AG08395 (cell line): ENCODE measurements at places on chromosomes 2 and 18.

DNA sequence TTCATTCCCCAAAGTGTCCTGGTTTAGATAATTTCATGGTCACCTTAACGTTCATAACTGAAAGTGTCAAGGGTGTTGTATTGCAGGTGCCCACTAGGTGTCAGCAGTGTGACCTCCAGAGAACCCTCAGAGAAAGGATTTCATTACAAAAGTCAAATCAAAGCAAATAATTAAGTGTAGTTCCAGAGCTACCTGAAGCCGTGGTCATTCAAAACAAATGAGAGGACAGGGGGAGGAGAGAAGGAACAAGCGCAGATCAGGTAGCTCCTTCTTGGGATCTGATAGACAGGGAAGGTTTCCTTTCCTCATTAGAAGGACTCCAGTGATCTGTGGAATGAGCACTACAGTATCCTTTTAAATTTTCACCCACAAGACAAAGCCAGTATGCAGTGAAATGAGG lies at the start of gene SLC9A4:
SLC9A4 (plus strand) TSS at position 207 of the 400 bp plus-strand sequence. CDS start 534 bp downstream, outside the sequence.
- peak; percentile 53 for DNase-seq

- DNase-seq, result no peak
These were observed 86.0 kb downstream of the CAPN13 start for GRCh38 chr2:30721241-30721640.

- DNase-seq, result no peak
These were observed 43.1 kb downstream of the CYRIA start for GRCh38 chr2:16622399-16622968.

- DNase-seq, result no peak
These were observed 5.8 kb upstream of the ANTXR1 start for GRCh38 chr2:69007169-69007568.

GRCh38 chr18:54877076-54877475 lies 48.8 kb downstream of the RAB27B start:
- DNase-seq, result no peak

GRCh38 chr2:212539072-212539880 lies 674 bp upstream of the ERBB4 start:
- peak; percentile 52 for DNase-seq

- no peak for DNase-seq
These were observed 254.4 kb downstream of the ETAA1 start for GRCh38 chr2:67651565-67651964.

DNA sequence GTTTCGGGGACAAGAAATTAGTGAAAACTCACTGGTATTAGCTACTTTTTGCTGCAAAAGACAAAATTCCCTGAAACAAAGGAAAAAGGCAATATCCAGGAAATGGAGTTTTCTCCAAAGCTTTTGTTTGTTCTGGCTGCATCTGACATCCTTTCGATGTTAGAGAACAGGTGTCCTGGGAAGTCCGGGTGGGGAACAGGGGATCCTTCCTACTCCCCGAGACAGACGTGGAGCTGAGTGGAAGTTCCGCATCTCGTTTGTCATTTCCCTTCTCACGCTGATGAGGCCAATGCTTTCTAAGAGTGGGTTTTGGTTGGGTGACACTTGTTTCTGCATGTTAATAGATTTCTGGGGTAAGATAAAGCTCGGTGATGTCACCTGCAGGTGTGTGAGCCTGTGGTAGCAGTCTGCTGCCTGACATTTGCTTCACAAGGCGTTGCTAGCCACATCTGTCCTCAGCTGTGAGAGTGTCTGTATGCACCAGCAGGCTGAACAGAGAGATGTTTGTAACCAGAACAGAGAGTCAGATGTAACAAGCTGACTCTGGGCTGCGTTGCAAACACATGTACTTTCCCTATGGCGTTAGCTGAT lies 125.9 kb downstream of the ACOXL start:
- no peak for DNase-seq

DNA sequence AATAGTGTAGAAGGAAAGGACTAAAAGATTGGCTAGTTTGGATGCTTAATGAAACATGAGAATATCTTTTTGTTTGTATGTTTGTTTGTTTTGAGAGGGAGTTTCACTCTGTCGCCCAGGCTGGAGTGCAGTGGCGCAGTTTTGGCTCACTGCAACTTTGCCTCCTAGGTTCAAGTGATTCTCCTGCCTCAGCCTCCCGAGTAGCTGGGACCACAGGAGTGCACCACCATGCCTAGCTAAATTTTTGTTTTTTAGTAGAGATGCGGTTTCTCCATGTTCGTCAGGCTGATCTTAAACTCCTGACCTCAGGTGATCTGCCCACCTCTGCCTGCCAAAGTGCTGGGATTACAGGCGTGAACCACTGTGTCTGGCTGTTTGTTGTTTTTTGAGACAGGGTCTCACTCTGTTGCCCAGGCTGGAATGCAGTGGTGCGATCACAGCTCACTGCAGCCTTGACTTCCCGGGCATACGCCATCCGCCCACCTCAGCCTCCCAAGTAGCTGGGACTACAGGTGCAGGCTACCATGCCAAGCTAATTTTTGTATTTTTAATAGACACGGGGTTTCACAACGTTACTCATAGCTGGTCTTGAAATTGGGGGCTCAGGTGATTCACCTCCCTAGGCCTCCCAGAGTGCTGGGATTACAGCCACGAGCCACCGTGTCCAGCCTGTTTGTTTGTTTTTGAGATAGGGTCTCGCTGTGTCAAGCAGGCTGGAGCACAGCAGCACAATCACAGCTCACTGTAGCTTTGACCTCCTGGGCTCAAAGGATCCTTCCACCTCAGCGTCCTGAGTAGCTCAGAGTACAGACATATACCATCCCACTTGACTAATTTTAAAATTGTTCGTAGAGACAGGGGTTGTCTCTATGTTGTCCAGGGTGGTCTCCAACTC lies 209.2 kb downstream of the MYCN start:
- DNase-seq, result no peak
